ENCODE measurements at places on chromosomes 11 and 22.

- DNase-seq = no peak
These were observed 15.4 kb downstream of the BMAL1 start for GRCh38 chr11:13292970-13293369.

DNA sequence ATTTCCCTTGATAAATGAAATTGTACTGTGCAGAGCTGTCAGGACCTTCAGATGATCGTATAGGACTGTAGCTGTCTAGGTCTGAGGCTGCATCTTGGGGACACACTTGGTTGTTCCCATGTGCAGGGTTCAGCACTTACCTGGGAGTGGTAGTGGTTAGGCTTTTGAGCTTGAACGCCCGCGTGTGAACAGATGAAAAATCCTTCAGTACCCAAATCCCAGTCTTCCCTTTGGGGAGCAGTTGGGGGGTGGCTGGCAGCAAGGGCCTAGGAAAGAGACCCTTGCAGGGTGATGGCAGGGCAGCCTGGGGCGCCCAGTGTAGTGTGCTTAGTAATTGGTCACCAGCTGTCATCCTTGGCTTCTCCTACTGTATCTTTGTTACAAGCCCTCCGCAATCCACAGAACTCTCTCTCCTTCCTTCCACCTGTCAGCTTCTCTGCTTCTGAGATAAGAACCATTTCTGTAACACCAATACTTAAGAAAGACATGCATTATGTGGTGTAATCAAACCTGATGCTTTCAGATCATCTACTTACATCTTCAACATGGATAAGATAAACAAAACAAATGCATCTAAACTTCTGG is 64.6 kb downstream of the MORC2 start:
- DNase-seq = no peak

DNA sequence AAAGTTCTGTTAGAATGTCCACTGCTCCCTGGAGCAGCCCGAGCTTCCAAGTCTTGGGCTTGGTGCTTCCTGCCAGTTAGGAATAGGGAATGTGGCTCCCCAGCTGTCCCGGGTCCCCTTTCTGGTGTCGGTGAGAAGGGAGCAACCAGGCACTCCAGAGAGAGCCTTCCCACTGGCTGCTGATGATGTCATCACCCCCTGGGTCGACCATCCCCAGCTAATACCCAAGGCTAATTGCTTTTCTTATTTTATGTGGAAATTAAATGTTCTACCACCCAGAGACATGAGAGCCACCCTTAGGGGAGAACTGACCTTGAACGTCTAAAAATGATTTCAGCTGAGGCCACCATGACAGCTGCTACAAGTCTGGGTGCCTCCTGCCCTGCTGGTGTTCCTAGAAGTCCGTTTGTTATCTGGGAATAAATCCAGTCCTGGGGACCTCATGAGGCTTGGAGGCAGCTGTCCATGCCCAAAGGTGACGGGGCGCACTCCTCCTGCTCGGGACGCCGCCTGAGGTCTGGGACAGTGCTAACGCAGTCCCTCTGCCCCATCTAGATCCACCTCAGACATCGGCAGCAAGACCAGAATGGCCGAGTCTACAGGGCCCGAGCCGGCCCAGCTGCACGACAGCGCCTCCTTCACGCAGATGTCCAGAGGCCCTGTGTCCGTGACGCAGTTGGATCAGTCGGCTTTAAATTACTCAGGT is 42.3 kb downstream of the C11orf91 start:
- DNase-seq = no peak

GRCh38 chr11:17605651-17606122 is 58.6 kb downstream of the OTOG start:
- DNase-seq = no peak

DNA sequence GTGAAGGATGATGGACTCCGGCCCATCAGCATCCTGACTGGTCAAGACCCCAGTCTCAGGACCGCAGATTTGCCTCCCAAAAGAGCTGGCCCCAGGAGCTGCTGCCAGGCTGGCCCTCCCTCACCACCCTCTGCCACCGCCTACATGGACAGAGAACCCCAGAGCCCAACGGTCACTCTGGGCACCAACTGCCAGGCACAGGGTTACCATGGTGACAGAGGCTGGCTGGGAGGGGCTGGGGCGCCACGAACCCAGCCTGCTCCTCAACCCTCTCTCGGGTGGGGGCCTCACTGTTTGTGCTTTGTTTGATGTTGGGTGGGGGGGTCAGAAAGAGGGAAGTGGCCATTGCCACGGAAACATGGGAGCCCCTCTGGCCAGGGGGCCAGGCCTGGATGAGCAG is 55.8 kb downstream of the ELFN2 start:
- DNase-seq = no peak
